ENCODE measurements at places on chromosomes 2 and 18. TPM values are rescaled to one million over a fixed set of nuclear protein-coding genes. Genes with fewer than 3 reads are reported as not detected.

GRCh38 chr2:198490748-198491147, 686.4 kb downstream of the PLCL1 start:
- H3K27ac ChIP-seq: no peak overlapping the region
- DNase-seq: no peak
- H3K4me1 ChIP-seq: no peaks in the 10 kb centered on the region
- no peaks in the 10 kb centered on the region for H3K36me3 ChIP-seq

GRCh38 chr2:207792244-207792785, 22.6 kb upstream of the FZD5 start:
- H3K4me1 ChIP-seq: peaks cover 3% of the 10 kb centered on the region
- DNase-seq: no peak
- H3K4me3 ChIP-seq: no peak overlapping the region
- H3K36me3 ChIP-seq: no peaks in the 10 kb centered on the region

DNA sequence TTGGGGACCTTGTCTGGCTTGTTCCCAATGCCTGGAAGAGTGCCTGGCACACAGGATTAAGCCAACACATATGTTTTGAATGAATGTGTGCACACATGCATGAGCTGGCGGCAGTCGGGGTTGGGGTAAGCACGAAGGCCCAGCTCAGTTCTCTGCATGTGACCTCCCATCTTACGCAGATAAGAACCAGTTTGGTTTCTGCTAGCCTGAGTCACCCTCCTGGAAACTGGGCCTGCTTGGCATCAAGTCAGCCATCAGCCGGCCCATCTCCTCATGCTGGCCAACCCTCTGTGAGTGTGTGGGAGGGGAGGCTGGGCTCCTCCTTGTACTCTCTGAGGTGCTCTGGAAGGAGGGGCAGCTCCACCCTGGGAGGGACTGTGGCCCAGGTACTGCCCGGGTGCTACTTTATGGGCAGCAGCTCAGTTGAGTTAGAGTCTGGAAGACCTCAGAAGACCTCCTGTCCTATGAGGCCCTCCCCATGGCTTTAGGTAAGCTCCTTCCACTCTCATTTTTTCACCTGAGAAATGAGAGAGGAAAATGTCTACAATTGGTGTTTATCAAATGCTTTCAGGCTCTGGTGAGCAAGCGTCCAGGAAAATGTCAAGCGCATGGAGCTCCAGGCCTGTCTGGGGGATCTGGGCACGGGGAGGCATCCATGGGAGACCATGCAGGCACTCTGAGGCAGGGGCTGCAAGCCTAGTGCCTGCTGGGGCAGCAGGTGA, 9.7 kb upstream of the IL1RN start:
- DNase-seq: no peak
- H3K36me3 ChIP-seq: no peaks in the 10 kb centered on the region
- H3K4me3 ChIP-seq: no peak overlapping the region
- no peak overlapping the region for H3K27ac ChIP-seq

- no peaks in the 10 kb centered on the region for H3K36me3 ChIP-seq
- no peaks in the 10 kb centered on the region for H3K27me3 ChIP-seq
- no peaks in the 10 kb centered on the region for H3K4me1 ChIP-seq
- no peak overlapping the region for H3K27ac ChIP-seq
- no peak for DNase-seq
Measured at GRCh38 chr2:37886745-37887144, 38.3 kb upstream of the RMDN2 start.

- no peak for DNase-seq
- H3K4me3 ChIP-seq: no peak overlapping the region
- H3K27ac ChIP-seq: no peak overlapping the region
- H3K36me3 ChIP-seq: no peaks in the 10 kb centered on the region
- H3K27me3 ChIP-seq: no peaks in the 10 kb centered on the region
Measured at GRCh38 chr2:8567469-8568260, 114.2 kb upstream of the ID2 start.

C2orf66 gene
- not detected for total RNA-seq

GRP gene
- total RNA-seq: not detected

UBE2E3 gene
- total RNA-seq: 124 TPM

ABCG8 gene
- total RNA-seq: not detected

CFAP65 gene
- total RNA-seq: 0.11 TPM

ACTR3 gene
- 223 TPM for total RNA-seq

All from Karpas-422 (cell line).